ENCODE measurements at places on chromosomes 11 and 22.

DNA sequence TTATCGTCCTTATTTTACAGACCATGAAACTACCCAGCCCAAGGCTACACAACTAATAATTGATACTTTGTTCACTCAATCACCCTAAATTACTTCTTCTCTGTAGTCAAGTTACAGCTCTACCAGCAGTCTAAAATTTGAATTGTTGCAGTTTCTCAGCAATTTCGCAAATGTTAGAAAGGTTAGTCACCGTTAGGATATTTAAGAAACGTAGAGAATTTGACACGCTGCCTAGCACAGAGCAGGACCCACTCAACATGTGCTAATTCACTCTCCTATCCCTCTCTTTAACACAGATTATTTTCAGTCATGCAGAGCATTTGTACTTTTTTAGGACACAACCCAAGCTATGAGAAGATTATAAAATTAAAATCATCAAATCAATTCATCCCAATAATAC, 771.1 kb upstream of the LUZP2 start:
- no peak for DNase-seq

DNA sequence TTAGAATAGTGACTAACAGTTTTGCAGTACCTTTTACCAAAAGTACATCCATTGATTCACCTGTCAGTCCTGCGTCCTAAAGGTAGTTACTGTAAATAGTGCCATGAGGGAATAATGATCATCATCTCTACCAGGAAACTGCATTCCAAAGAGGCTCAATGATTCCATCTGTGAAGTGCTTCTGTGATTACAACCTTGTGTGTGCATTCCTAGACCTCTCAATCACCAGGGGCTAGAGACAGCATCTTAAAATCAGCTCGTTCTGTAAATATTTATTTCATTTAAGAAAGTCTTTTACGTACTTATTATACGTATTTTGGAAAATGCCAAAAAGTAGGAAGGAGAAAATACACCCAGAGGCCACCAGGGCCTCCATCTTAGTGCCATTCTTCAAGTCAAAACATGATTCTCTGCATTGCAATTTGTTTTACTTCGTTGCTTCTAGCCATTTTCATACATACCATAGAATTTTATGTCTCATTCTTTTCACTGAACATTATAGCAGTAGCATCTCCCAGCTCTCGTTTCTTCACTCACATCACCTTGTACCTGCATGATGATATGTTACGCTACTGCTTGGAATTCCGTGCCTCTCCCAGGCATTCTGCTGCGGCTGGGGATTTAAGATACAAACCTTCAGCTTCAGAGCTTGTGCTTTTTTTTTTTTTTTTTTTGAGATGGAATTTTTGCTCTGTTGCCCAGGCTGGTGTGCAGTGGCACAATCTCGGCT, 117.0 kb downstream of the SEZ6L start:
- no peak for DNase-seq

DNA sequence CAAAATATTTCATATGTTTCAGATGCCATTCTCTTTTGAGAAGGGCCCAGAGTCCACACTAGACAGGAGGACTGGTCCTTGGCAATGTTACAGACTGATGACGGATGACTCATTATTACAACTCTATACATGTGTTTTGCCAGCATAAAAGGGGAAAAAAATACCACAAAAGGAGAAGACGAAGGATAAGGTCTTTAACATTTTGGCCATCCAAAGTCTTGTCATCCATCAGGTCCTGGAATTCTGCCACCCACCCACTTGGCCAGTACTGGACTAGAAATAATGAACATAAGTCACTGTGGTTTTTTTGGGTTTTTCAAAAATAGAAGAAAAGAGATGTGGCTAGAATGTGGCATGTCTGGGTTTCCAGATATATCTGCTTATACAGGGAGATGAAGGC, 57.7 kb upstream of the BDNF start:
- DNase-seq, result no peak

GRCh38 chr11:78080818-78081495, 1.3 kb upstream of the NDUFC2 start:
- no peak for DNase-seq

- DNase-seq, result no peak
Observed at GRCh38 chr11:37849706-37850105, 1251.7 kb upstream of the RAG2 start.

GRCh38 chr22:39349967-39350726, at the start of gene SYNGR1:
TSS of gene SYNGR1 (plus strand) at chr22:39349991. CDS start at chr22:39350011, 20 bp downstream.
- DNase-seq, result no peak

GRCh38 chr22:47445716-47446290, 683.4 kb downstream of the TBC1D22A start:
- DNase-seq, result no peak

DNA sequence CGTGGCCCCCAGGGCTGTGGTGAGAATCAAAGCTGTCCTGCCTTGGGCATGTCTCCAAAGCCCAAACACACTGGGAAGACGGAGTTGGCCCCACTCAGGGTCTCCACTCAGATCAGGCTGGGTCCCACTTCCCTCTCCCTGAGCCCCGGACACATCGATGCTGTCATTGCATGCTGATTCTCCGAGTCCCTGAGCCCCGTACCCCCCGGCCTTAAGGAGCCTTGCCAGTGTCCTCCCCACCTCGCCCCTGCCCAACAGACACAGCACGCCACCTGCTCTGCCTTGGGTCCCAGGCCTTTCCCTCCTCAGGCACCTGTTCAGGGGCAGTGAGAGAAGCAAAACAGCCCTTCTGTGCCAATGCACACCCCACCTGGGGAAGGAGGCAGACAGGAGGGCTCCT, 14.6 kb downstream of the EIF1AD start:
- DNase-seq, result no peak

DNA sequence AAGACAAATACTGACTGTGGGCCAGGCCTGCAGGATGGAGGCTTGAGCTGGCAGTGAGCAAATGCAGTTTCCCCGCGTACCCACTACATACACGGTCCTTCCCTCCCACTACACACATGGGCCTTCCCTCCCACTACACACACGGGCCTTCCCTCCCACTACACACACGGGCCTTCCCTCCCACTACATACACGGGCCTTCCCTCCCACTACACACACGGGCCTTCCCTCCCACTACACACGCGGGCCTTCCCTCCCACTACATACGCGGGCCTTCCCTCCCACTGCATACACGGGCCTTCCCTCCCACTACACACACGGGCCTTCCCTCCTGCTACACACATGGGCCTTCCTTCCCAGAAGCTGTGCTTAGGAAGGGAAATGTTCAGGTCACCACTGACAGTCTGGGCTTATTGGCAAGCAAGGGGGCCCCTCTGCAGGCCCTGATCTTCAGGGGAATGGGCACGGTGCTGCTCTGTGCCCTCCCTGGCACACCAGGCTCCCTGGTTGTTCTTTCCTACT, 10.8 kb downstream of the DNAL4 start:
- DNase-seq, result no peak

DNA sequence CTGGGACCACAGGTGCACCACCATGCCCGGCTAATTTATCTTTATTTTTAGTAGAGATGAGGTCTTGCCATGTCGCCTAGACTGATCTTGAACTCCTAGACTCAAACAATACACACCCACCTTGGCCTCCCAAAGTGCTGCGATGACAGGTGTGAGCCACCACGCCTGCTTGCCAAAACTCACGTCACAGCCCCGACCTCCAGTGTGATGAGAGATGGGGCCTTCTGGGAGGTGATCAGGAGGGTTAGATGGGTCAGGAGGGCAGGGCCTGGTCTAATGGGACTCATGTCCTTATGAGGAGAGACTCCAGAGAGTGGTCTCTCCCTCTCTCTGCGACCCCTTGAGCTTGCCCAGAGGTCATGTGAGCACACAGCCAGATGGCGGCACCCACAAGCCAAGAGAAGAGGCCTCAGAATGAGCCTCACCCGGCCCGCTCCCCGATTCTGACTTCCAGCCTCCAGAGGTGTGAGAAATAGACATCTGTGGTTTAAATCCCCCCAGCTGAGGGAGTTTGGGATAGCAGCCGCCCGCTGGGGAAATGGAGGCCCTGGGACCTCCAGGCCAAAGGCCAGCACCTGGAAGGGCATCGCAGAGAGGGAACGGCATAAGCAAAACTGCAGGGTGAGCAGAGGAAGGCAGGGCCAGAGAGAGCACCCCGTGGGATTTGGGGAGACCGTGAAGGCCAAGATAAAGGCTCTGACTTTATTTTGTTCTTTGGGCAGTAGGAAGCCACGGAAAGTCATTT, 24.1 kb upstream of the GAL start:
- no peak for DNase-seq

DNA sequence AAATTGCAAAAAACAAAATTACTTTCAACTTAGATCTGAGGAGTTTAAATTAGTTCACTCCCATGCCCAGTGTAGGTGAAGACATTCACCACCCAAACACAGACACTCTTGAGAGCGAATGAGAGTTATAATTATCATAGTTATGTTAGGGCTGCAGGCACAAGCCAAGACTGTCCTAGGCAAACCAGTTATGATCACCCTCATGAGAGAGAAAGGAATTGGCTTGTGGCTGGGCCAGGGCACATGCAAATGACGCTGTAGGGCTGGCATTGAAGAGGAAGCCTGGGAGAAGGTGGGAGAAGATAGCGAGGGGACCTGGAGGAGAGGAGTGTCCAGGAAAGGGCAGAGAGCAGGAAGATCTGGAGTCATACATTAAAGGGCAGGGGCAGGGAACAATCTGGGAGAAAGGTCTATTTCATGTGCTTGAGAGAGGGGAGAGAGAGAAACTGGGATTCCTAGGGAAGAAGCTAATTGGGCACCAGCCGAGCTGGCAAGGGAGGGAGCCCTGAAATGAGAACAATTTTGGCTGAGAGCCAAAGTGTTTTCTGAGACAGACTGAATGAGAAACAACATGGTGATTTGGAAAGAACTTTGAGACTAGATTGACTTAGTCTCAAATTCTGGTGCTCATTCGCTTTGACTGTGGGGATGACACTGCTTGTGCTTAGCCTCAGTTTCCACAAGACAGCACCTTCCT, 279.9 kb downstream of the KIRREL3 start:
- DNase-seq, result no peak

GRCh38 chr22:49690454-49690853, 137.2 kb downstream of the BRD1 start:
- no peak for DNase-seq

DNA sequence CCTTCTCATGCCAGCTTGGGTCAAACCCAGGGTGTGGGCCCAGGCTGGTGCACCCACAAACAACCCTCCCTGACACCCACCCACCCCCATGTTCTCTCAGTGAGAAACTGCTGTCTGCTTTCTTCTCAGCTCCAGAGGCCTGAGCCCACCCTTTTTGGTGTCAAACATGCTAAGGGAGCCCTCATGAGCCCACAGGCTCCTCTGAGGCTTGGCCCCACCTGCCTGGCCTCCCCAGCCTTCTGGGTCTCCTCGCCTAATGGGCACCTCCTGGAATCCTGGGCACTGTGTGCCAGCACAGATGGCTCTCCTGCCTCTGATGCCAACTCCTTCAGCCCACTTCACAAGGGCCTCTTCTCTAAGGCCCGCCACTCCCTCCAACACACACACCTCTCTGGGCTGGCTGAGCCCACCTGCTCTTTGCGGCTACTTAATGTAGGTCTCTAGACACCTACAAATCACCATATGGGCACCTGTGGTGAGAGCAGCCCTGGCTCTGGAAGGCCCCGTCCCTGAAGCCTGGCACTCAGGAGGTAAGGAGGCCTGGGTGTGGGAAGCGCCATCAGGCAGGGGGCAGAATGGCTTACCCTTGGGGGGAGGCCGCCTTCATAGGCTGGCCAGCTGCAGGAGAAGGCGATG, 4.4 kb downstream of the NAGA start:
- no peak for DNase-seq

DNA sequence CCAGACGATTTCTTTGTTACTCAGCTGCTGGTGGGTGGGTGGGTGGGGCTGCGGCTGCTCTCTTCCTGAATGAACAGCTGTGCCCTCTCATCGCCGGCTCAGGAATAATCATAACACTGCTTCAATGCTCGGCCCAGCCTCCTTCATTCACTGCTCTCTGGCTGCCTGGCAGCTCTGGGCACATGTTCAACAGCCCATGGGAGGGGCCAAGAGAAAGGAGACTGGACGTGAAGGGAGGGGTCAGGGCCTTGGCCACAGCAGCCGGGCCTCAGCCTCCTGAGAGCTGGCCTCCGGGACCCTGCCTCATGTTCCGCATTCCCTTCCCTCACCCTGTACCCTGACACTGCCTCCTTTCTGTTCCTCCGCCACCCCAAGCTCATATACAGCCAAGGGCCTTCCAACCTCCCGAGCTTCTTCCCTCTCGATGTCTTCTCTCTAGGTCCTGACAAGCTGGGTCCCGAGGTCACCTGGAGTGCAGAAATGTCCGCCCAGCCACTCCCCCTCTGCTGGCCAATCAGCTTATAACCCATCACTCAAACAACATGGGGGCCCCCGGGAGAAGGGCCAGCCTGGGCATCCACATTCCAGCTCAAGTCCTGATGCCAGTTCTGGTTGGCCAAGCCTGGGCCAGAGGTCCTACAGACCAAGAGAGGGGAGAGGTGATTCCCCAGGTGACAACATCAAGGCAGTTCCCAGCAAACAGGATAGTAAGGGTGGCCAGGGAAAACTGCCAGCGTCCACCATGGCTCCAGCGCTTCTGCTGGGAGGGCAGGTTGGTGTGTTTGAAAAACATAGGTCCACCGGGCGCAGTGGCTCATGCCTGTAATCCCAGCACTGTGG, 3.2 kb upstream of the CSDC2 start:
- peak; percentile 58 for DNase-seq

GRCh38 chr11:76209973-76210930, 4.0 kb upstream of the WNT11 start:
- DNase-seq, result peak; percentile 32

DNA sequence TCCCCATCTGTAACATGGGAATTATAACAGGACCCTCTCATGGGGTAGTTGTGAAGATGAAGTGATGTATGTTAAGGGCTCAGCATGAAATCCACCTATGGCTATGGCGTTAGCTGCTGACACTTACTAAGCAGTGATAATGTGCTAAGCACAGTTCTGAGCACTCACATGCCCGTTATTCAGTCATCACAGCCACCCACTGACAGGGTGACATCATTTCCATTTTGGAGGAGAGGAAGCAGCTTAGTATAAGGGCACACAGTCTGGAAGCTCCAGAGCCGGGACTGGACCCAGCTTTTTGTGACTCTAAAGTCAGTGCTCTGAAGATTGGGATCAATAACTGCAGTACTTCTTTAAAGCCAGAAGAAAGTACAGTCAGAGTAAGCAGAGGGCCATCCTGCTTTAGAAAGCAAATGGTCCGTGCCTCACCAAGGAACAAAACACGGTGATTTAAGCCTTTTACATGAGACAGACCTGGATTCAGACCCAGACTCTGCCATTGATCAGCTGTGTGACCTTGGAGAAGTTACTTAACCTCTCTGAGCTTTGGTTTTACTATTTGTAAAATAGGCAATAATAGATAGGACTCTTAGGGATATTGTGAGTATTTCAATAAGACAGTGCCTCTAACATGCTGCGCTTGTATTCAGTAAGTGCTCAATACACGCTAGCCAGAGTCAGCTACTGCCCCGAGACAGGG, 61.5 kb downstream of the SGSM1 start:
- DNase-seq, result no peak

- no peak for DNase-seq
Observed at GRCh38 chr11:47669856-47670255, 27.5 kb upstream of the MTCH2 start.

All from NCI-H510A (cell line).